ENCODE measurements at places on chromosomes 2 and 18.

DNA sequence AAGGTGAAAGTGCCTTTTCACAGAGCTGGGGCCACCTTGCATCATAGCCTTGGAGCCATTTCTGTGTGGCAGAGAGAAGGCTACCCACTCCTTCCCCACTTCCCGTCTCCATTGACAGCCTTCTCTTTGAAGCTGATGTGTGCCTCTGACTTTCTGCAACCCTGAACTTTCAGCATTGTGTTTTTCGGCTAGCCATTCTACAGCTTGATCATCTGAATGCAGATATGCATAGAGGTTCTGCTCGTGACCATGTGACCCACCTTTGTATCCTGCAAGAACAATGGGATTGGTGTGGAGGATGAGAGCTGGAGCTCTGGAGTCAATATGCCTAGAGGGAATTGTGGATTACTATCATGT, 69.1 kb upstream of the KCNE4 start:
- DNase-seq = no peak

DNA sequence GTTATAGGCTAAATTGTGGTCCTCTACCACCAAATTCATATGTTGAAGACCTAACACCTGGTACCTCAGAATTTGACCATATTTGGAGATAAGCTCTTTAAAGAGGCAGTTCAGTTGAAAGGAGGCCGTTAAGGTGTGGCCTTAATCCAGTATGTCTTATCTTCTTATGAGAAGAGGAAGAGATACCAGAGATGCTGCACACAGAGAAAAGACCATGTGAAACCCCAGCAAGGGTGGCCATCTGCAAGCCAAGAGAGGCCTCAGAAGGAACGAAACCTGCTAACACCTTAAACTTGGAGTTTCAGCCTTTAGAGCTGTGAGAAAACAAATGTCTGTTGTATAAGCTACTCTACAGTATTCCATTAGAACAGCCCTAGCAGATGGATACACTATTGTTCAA, 528.1 kb upstream of the DCC start:
- no peak for DNase-seq

DNA sequence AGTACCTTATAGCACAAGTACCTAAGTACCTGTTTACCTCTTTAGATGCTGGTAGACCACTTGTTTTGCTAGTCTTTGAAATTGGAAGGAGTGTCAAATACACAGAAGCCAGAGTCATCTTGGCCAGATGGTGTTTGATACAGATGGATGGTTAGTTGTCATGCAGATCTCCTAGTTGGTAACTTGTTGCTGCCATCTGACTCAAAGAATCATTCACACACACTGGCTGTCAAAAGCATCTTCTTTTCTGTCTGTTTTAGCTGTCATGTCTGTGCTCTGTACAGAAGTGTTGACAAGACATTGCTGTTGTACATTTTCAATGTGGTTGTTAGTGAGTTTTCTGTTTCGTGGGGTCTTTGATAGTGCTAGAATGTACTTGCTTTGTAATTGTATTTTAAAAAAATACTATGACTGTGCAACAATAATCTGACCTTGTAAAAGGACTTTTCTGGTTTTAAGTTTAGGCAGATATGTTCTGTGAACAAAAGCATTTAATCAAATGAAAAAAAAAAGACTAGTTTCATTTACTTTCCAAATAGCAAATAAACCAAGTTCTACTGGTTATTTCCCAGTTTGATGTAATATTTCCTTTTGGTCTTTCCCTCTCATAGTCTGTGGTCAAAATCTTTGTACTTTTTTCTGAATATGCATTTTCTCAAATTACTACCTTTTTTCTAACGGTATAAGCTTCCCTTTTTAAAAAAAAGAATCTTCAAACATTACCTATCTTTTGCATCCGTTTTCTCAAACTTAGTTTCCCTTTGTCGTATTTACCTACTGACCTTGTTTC, 39.9 kb downstream of the TANK start:
- DNase-seq = no peak

DNA sequence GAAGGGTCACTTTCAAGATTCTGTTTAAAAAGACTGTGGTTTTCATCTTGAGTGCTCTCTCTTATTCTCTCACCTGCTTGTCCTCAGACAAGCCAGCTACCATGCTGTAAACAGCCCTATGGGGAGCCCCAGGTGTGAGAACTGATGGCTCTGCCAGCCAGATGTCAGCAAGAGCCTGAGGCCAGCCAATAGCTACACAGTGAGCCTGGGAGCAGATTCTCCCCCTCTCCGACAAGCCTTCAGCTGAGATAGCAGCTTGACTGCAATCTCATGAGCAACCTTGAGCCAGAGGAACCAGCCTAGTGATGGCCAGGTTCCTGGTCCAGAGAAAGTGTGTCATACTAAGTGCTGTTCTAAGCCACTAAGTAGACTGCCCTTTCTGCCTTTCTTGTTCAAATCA, 272.1 kb downstream of the NAPG start:
- DNase-seq = no peak

- no peak for DNase-seq
Measured at GRCh38 chr2:45397292-45397691, 213.8 kb downstream of the SRBD1 start.

DNA sequence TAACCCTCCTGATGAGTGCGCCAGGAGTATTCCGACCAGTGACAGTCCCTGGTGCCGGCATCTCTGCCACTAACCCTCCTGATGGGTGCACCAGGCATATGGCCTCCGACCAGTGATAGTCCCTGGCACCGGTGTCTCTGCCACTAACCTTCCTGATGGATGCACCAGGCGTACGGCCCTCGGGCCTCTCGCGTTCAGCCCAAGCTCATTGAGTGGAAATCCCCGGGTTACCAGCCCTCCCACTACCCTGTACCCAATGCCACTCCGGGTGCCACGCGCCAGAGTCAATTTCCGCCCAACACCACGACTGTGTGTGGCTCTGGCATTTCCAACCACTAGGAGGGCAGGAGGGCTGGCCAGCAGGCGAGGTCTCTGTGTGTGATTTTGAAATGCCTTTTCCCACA, 11.7 kb upstream of the GPC1 start:
- DNase-seq = no peak

DNA sequence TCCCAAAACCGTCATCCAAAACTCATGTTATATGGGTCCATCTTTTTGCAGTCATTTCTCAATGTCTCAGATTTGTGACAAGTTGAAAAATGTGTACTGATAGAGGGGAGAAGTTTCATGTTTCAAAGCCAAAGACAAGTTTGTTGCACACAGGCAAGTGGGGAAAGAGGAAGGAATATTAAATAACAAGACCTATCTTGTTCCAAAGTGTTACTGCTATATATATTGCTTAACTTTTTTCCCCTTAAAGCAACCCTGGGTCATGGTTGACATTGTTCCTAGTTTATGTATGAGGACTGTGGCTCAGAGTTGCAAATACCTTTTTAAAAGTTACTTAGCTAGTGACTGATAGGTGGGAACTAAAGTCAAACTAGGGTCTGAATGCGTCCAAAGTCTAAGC, 1.7 kb downstream of the ITGA4 start:
- DNase-seq = no peak

GRCh38 chr18:45277908-45278307, 337.4 kb upstream of the SLC14A2 start:
- DNase-seq = no peak

DNA sequence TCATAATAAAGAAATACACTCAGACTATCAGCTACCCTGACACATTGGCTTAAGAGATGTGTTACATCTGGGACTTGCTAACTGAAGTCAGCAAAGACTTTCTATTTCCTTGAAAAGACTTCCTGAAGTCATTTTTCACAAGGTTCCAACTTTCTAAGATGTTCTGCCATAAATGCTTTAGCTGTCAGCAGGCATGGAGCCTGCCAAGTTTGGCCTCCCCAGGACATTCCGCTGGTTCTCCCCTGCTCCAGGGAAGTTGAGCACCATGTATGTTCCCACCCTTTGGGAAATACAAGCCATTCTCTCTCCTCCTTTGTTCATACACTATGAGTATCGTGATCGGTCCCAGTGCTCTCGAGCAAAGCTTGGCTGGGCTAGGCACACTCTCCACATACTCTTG, 202.7 kb upstream of the CCDC68 start:
- no peak for DNase-seq

DNA sequence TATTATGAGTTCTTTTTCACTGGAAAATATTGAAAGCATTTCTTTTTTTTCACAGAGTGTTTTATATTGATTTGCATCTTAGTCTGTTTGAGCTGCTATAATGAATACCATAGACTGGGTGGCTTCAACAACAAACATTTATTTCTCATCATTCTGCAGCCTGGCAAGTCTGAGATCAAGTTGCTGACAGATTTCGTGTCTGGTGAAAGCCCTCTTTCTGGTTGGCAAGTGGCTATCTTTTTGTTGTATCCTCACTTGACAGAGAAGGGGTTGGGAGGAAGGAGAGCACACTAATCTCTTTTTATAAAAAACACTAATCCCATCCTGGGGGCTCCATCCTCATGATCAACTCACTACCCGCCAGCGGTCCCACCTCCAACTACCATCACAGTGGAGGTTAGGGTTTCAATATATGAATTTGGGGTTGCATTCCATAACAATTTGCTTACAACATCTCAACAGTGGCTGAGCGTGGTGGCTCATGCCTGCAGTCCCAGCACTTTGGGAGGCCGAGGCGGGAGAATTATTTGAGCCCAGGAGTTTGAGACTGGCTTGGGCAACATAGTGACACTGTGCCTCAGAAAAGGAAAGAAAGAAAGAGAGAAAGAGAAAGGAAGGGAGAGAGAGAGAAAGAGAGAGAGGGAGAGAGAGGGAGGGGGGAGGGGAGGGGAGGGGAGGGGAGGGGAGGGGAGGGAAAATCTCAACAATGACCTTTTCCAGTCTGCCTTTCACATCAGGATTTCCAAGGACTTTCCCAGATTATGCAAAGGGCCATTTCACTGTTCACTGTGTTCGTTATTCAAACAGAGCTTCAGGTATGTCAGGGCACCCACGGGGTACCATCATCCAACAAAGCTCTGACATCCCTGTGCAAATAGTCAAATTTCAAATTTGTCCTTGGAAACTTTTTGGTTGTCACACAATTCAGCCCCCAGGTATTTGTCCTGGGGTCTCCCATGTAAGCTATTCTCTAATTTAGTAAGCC, 111.1 kb downstream of the AP1S3 start:
- no peak for DNase-seq

GRCh38 chr2:7860693-7861092, 821.2 kb upstream of the ID2 start:
- DNase-seq = no peak

- no peak for DNase-seq
Measured at GRCh38 chr2:203578759-203579643, 43.9 kb upstream of the RAPH1 start.

- DNase-seq = no peak
Measured at GRCh38 chr2:72781480-72781879, 44.4 kb downstream of the EXOC6B start.

GRCh38 chr2:45259547-45260160, 250.4 kb upstream of the SIX2 start:
- no peak for DNase-seq

- DNase-seq = no peak
Measured at GRCh38 chr2:7014174-7014640, 97.0 kb downstream of the RNF144A start.

DNA sequence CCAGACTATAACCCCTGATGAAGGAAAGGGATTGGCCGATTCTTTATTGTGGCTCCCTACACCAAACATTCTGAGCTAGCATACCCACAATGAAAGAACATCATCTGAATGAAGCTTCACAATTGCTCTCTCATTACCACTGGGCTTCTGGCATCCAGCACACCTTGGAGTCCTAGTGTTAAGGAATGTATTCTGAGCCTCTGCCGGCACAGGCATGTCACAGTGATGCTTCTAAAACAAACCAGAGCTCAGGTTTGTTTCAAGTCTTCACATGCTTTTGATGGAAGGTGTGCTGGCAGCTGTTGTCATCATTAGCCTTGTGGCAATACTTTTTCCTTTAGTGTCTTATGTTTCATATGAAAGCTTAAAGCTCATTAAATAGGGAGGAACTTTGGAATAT, 76.3 kb upstream of the RBBP8 start:
- DNase-seq = no peak

GRCh38 chr2:238971318-238972145, 123.6 kb downstream of the TWIST2 start:
- no peak for DNase-seq

DNA sequence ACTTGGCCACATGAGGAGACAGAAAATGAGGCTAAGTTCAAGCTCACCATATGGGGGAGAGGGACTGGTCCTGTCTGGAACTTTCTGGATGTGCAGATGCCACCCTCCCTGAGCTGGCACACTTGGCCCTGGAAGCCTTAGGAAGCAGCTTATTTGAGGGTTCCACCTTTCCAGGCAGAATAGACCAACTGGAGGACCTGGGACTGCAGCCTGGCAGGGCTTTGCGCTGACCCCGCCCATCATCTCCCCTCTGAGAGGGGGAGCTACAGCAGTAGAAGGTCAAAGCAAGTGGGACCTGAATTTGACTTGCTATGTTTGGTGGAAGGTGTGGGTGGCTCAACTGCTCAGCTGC, 39.5 kb downstream of the TMEM17 start:
- DNase-seq = no peak

DNA sequence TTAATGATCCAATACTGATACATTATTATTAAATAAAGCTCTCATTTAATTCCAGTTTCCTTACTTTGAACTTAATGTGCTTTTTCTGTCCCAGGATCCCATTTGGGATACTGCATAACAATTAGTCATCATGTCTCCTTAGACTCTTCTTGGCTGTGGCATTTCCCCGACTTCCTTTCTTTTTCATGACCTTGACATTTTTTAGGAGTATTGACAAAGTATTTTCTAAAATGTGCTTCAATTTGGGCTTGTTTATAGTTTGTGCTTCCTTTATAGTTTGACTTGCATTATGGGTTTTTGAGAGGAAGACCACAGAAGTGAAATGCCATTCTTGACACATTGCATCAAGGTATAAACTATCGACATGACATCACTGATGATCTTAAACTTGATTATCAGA, 46.1 kb upstream of the KIF5C start:
- DNase-seq = no peak

DNA sequence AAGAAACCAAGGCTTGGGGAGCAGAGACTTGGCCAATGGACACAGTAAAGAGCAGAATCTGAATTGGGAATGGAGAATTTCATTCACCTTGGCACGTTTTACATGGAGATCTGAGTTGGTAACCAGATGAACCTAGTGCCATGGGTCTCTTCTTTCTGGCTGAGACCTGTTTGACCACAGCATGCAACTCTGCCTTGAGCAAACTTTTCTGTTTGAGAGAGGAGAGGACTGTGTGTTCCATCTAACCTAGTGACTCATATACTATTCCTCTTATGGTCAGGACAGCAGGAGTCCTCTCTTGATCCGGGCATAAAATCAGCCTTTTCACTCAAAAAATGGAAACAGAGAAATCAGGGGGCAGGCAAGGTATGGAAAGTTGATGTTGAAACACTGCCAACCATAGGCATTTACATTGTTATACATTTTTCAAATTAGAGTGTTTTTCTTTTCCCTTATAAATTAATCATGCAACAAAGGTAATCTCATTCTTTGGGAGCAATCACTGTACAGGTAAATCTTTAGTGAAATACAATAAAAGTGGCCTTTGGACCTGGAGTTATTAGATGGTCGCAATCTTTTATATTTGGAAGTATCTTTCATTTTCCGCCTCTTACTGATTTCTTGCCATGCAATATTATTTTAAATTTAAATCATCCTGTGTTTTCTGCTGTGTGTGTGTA, 86.7 kb downstream of the NRP2 start:
- DNase-seq = no peak

GRCh38 chr2:38187541-38188011, 111.6 kb upstream of the CYP1B1 start:
- no peak for DNase-seq
